Esophagus squamous epithelium (tissue), 5 donors: ENCODE measurements at places on chromosomes 4 and X. TPM values are rescaled to one million over a fixed set of nuclear protein-coding genes. Genes with fewer than 3 reads are reported as not detected.

Gene CDKL2
- 0.23 TPM for total RNA-seq

Gene SPANXN3
- not detected for total RNA-seq

Gene AFP
- not detected for total RNA-seq

DNA sequence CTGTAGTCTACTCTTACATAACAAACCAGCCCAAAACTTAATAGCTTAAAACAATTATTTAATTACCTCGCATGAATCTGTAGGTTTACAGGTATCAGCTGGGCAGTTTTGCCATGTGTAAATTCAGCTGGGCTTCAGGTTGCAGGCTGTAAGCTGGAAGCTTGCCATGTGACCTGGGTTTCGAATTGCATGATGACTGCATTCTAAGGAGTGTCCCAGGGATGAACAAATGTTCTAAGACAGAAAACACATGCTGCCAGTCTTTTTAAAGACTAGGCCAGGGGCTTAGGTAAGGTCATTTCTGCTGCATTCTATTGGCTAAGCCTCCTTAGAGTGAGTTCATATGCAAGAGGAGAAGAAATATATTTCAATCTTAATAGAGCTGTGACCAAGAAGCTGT, 44.8 kb downstream of the GRIA2 start:
- H3K27me3 ChIP-seq, result no peaks in the 10 kb centered on the region
- H3K4me3 ChIP-seq, result no peak overlapping the region
- no peaks in the 10 kb centered on the region for H3K4me1 ChIP-seq
- H3K27ac ChIP-seq, result no peak overlapping the region

GRCh38 chr4:38782452-38783108, at the start of gene TLR10:
Gene TLR10 (minus strand): TSS chr4:38782990. CDS start chr4:38775590, 7,400 bp downstream.
- H3K4me3 ChIP-seq, result peak within 1 kb of the TSS; percentile 14
- no peak within 1 kb of the TSS for H3K27ac ChIP-seq
- H3K27me3 ChIP-seq, result no peaks in the 10 kb centered on the region
- peak; percentile 11 for DNase-seq

Gene TLR10
- 0.38 TPM for total RNA-seq
